ENCODE measurements at places on chromosomes 1 and 21.

DNA sequence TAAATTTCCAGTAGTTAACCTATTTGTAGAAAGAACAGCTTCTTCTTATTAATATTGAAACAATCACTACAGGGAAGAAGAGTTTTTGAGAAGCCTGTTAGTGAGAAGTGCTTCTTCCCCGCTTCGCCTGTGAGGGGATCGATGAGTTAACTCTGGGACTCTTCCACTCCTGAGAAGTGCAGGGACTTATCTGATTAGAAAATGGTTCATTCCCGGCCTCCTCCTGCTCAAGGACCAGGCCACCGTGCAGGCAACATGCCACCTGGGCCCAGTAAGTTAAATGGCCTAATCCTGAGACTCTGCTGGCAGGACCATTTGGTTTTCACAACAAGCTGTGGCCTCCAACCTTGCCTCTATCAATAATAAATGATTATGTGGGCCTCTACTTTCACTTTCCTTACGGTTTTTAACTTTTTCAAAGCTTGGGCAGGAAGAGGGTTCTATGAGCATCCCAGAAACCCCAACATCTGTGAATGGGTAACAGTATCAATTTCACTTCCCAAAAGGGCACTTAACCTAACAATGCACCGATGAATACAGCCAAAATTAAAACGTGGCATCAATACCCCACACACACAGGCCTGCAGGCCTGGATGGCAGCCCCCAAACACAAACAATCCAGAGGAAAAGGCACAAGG, 33.1 kb downstream of the SIPA1L2 start:
- DNase-seq, result no peak

DNA sequence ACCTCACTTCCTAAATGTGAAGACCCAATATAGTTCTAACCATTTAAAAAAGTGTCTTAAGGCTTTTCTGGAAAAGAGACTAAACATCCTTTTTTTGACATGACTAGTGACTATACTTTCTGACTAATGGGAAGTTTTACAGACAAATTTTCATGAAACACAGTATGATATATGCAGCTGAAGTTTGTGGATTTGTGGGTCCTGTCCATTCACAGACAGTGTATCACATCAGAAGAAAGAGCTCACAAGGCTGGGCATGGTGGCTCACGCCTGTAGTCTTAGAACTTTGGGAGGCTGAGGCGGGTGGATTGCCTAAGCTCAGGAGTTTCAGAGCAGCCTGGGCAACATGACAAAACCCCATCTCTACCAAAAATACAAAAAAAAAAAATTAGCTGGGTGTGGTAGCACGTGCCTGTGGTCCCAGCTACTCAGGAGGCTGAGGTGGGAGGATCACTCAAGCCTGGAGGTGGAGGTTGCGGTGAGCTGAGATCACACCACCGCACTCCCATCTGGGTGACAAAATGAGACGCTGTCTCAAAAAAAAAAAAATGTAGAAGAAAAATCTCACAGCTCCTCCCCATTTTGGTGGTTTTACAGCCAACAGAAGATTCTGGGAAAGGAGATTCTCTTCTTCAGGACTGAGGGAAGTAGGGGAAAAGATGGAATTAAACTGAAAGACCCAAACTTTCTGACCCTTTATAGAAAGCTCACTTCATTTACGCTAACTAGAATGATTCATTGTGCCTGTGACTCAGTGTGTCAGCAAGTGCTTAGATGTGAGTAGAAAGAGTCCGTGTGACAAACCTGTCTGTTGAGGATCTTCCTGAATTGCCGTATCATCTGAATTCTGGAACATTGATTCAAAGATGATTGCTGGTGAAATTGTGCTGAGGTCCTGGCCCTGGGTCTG, 15.2 kb upstream of the YRDC start:
- DNase-seq, result no peak

- DNase-seq, result no peak
These were observed 1.3 kb downstream of the CRTC2 start for GRCh38 chr1:153956997-153957715.

DNA sequence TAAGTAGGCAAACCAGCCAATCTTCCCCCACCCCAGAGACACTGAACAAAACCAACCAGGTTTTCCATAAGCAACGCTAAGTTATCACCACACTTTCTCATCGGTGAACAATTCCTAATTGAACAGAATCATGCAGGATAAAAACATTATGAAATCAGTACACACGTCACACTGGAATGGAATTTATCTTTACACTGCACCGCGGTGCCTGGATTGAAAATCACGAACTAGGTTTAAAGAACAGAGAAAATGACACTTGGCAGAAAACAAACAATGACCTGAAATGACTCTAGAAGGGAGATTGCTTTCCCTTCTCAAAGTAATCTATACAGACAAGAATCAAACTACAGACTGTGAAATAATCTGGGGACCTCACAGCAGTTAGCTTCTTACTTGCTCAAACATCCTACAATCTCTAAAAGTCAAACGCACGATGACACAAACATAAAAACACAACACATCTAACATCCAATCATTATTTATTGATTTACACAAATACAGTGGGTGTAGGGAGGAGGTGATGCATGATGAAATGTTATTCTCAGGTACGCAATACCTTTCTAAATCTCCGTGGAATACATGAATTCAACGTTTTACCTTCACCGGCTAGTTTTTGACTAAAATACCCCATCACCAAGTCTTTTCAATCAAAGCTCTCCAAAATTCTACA, 1.9 kb downstream of the EIF4G3 start:
- no peak for DNase-seq

- DNase-seq, result no peak
These were observed 95.6 kb downstream of the SIK1 start for GRCh38 chr21:43331111-43331961.

DNA sequence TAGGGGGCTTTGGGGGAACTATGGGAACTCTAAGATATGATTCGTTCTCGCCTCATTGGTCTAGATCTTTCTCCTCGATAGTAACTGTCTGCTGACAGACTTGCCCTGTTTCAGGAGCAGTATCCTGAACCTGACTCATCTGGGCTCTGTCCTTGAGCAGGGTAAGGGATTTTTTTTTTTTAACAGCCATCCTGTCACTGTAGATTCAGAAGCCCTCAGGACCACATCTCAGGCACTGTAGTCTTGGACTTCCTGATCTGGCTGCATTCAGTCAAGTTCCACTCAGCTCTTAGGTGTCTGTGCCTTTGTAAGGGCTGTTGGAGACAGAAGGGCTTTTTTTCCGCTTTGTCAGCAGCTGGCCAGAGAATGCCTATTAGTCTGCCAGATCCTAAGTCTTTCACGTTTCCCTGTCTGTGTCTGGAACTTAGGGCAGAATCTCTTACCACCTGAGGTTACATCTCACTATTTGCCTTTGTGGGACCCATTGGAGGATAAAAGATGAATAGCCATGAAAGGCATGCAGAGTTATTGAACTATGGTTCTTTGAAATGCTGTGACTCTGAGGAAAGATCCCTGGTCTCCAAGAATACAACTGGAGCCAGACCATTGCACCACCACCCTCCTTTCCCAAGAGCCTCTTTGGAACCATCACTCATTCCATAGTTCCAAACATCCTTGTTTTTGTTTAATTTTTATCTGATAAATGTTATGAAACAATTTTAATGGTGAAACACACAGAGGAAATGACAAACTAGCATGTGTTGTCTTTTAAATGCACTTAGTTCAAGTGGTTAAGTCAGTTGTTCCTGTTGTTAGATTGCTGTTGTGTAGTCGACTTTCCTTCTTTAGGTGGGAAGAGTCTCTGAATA, 49.7 kb upstream of the MACF1 start:
- DNase-seq, result no peak

GRCh38 chr1:234861761-234862160, 251.8 kb upstream of the IRF2BP2 start:
- DNase-seq, result no peak

GRCh38 chr1:54273092-54273794, 73.3 kb downstream of the MRPL37 start:
- DNase-seq, result peak; percentile 91

- no peak for DNase-seq
These were observed 1.1 kb downstream of the TTC3 start for GRCh38 chr21:37074197-37074510.

GRCh38 chr21:24939291-24939690, 668.0 kb downstream of the MRPL39 start:
- DNase-seq, result no peak

- DNase-seq, result no peak
These were observed 30.0 kb downstream of the ADAMTS1 start for GRCh38 chr21:26815197-26815596.

DNA sequence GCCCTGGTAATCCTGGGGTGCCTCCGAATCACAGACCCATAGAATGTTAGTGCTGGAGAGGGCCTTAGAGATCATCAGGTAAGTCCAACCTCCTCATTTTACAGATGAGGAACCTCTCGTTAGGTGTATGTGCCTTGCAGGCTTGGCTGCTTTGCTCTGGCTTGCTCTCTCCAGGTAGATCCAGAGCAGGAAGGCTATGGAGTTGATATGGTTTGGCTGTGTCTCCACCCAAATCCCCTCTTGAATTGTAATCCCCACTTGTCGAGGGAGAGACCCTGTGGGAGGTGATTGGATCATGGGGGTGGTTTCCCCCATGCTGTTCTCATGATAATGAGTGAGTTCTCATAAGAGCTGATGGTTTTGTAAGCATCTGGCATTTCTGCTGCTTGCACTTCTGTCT, 186.0 kb upstream of the PLXNA2 start:
- DNase-seq, result no peak

GRCh38 chr1:229164836-229165735, 105.8 kb upstream of the RAB4A start:
- DNase-seq, result no peak

GRCh38 chr1:14600405-14601112, 2.1 kb downstream of the KAZN start:
- DNase-seq, result no peak

DNA sequence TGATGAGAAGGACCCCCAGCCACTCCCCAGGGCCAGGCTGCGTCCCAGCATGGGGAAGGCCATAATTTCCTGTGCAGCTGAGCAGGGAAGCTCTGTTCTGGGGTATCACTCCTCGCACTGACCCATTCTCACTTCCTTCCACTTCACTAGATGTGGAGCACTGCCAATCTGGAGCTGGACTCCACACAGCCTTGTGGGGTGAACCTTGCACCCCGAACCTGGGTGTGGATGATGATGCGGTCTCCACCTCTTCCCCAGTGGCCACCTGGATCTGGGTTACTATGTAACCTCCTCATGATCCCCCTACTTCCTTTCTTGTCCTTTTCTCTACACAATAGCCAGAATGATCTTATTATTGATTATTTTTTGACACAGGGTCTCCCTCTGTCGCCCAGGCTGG, 36.7 kb downstream of the CTNNBIP1 start:
- DNase-seq, result no peak

DNA sequence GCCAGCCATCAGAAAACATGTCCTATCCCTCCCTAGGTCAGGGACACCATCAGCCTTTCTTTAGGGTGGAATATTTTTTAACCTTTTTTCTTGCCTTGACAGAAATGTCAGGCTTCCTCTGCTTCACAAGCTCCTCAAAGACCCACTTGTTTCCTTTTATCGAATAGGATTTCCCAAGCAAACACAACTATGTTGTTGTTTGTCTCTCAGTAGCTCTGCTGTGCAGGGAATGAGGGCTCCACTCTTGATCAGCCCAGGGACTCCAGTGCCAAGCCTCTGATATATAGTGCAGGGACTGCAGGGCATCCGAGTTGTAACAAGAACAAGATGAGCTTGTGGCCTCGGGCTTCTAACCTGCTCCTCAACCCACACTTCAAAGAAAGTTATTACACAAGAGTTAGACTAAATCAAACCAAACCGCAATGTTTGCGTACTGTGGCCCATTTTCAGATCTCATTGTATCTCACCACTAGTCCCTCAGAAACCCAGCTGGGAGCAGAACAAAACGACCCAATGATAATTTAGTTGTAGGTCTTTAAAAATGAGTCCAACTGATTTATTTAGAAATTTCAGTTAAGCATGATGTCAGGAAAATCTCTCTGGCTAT, 108.1 kb downstream of the ATG4C start:
- DNase-seq, result no peak

GRCh38 chr1:177857285-177857684, 112.6 kb downstream of the SEC16B start:
- no peak for DNase-seq

DNA sequence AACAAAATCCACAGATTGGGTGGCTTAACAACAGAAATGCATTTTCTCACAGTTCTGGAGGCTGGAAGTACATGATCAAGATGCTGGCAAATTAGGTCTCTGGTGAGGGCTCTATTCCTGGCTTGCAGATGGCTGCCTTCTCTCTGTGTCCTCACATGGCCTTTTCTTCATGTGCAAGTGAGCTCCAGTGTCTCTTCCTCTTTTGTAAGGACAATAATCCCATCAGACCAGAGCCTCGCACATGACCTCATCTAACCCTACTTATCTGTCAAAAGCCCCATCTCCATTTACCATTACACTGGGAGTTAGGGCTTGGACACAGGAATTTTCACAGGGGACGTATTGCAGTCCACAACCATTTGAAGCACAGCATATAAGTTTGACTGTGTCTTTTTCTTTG, 181.6 kb downstream of the NEGR1 start:
- no peak for DNase-seq

- no peak for DNase-seq
These were observed 17.4 kb downstream of the WDR4 start for GRCh38 chr21:42861848-42862400.

DNA sequence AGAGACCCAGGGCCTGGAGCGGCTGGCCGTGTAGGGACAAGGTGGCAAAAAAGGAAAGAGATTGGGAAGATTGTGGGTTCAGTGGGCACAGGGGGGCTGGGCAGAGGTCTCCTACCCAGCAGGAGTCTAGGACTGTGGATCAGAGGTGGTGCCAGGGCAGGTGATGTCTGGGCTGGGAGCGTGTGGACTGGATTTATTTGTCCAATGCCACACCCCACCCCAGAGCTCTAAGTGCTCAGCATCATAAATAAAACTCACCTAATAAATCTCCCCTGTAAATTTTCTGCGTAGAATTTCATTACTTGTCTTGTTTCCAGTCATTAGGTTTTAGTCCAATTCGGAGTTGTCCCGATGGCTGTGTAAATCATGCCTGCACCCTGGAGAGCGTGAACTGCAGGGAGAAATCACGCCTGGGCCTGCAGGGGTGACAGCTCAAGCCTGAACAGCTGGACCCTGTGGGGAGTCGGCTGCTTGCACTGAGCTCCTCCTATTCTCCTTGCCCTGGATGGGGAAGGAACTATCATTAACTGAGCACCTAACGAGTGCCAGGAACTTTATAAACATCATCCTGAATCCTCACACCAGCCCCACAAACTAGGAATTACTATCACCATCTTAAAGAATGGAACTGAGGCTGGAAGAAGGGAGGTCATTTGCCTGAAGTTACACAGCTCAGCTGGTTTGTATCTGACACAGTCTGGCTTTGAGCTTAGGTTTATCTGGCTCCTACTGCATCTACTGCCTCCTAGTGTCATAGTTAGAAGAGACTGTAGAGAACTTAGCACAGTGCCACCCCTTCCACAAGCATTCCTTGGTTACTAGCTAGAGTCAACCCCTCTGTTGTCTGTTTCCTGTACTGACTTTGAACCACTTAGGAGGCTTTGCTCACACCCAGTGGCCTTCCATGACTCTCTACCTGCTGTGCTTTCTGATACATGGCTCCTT, 25.0 kb upstream of the POU3F1 start:
- no peak for DNase-seq

GRCh38 chr1:157577420-157577819, 20.5 kb downstream of the FCRL4 start:
- DNase-seq, result no peak

GRCh38 chr1:205939690-205940330, 3.4 kb downstream of the SLC26A9 start:
- DNase-seq, result no peak

GRCh38 chr1:59393211-59394180, 96.6 kb downstream of the FGGY start:
- DNase-seq, result peak; percentile 49

GRCh38 chr21:19785941-19786340, 1212.3 kb upstream of the NCAM2 start:
- DNase-seq, result no peak

Data from C1 segment of cervical spinal cord (tissue), 14 donors.